Activated naive CD4-positive, alpha-beta T cell treated with anti-CD3 and anti-CD28 coated beads, Interleukin-2, amount 50 U/mL, for 72 hours (primary cell): ENCODE measurements at places on chromosomes 13 and 19. TPM values are rescaled to one million over a fixed set of nuclear protein-coding genes. Genes with fewer than 3 reads are reported as not detected.

OR10H1 gene
- total RNA-seq = 0.10 TPM

A1BG gene
- 14.9 TPM for total RNA-seq

KLK4 gene
- not detected for total RNA-seq

MCEMP1 gene
- total RNA-seq = not detected

ZNF99 gene
- total RNA-seq = not detected

RCBTB2 gene
- total RNA-seq = 1.7 TPM

PSG1 gene
- total RNA-seq = 0.45 TPM

FBXL12 gene
- total RNA-seq = 36.0 TPM

GJB2 gene
- 1.5 TPM for total RNA-seq

IQCN gene
- total RNA-seq = 1.5 TPM

FREM2 gene
- total RNA-seq = not detected

DNA sequence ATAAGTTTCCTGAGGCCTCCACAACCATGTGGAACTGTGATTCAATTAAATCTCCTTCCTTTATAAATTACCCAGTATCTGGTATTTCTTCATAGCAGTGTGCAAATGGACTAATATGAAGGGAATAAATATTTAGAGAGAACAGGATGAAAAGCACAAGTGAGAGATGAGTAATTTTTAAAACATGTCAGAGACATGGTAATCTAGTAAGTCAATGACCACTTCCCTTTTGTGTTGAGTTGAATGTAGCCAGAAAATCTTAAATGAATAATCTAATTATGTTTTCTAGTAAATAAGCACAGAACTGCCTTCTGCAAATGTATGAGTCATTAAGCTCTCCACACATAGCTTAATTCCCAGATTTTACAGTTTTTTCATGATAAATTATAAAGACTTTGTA lies 524.1 kb upstream of the SLITRK5 start:
- DNase-seq = no peak

- no peak for DNase-seq
These were observed 7.3 kb downstream of the FGF22 start for GRCh38 chr19:646779-647565.

GRCh38 chr13:21420706-21421105 lies 38.4 kb downstream of the ZDHHC20 start:
- DNase-seq = no peak

- no peak for DNase-seq
These were observed 47.5 kb upstream of the ZNF43 start for GRCh38 chr19:21883516-21883915.

DNA sequence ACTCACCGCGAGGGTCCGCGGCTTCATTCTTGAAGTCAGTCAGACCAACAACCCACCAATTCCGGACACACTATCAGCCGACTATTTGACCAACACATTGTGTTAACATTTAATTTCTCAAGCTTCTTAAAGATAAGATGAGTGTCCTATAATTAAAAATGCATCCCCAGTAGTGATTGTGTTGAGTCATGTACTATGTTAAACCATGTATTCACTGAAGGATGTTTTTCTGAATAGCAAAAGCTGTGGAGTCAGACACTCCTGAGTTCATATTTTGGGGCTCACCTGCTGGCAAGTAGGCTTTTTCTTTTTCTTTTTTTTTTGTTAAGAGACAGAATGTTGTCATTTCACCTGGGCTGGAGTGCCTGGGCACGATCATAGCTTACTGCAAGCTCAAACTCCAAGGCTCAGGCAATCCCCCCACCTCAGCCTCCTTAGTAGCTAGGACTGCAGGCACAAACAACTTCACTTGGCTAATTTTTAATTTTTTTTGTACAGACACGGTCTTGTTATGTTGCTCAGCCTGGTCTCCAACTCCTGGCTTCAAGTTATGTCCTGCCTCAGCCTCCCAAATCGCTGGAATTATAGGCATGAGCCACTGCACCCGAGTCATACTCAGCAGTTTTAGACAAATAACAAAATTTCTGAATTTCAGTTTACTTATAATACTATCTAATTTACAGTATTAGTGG lies 606.9 kb downstream of the PCDH9 start:
- DNase-seq = no peak

GRCh38 chr19:48836089-48837017 lies at the start of gene HSD17B14:
Gene HSD17B14 (minus strand): TSS chr19:48836491. CDS start chr19:48836411, 80 bp downstream.
- no peak for DNase-seq

DNA sequence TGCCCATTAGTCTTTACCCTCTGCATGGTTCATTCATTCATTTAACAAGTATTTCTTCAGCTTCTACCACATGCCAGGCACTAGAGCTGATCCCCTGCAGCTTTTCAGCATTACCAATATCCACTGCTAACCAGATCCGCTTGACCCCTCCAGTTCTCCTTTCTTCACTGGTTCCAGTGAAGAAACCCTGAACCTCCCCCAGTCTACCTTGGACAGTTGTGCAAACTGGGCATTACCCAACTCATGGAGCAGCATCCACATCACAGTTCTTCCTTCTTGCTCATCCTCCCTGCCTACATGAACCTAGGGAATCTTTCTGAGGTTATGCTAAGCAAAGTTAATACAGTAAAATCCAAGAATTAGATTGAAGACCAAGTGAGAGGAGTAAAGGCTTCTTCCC lies 78.7 kb upstream of the SERP2 start:
- no peak for DNase-seq

DNA sequence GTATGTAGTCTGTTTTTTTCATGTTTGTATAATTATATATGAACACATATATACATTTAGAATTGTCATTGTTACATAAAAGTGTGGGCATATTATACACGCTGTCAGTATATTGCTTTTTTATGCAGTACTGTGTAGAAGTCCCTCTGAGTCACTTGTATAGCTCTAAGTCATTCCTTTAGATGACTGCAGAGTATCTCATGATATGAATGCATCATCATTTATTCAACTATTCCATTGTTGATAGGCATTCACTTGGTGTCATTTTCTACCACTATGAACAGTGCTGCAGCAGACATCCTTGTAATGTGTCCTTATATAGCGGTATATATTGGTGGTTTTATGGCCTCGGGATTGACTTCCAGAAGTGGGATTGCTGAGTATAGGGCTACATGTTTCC lies 15.3 kb downstream of the RFXAP start:
- no peak for DNase-seq

DNA sequence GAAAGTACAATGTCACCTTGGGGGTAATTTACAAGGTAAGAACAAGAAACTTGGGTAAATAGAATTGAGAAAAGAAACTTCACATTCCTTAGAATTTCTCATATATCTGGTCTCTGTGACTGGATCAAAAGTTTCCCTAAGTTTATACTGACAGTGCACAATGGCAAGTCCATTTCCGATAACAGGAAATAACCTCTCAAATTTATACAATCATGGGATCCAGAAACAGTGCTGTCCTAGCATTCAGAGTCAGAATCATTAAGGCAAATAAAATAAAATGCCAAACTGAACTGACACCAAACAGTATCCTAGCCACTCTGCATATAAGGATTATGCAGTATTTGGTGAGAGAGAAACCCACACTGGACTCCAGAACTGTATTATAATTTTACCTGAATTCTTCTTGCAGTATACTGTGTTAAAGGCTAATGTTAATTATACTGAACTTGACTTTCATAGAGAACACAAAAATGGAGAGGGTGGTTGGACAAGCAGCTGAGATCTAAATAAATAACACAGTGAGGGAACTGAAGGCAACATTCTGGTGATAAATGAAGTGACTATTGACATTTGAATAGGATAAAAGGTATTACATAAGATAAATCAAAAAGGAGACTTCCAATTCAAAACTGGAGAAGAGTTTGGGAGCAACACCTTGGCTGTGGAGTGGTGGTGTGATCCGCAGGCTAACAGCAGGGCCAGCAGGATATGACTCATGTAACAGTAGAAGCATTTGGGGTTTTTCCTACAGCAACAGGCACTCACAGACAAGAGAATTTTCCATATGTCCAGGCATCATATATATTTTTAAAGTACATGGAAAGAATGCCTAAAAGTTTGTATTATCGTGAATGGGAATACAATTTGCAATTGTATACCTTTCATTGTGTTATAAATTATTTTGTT lies 932.5 kb upstream of the MIR17HG start:
- no peak for DNase-seq

DNA sequence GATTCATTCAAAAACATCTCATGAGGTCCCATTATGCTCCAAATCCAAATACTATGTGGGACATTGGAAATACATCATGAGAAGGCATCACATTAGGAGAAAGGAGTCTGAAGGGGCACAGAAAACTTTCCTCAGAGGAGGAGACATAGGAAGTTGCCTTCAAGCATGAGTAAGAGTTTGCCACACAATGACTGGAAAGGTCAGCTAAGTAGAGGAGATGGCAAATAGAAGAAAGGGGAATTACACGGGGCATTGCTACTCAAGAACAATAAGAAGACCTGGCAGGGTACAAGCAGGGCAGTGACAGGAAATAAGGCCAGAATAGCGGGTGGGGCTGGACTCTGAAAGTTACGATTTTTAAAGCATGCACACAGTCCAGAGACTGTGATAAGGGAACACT lies 231.6 kb downstream of the SPRY2 start:
- no peak for DNase-seq

DNA sequence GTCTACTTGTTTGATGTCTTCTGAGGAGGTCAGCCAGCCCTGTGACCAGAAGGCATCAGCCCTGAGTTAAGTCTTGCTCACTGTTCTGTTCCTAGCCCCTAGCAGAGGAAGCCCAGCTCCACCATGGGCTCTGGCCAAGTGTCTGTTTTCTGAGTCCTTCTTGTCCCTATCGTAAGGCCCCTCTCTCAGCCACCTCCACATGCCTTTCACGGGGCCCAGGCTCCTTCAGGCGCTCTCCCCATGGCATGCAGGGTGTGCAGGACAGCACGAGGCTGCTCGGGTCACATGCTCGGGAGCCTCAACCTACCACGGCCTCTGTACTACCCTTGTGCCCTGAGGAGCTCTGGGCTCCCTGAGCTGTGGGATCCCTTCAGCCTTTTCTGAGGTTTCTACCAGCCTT lies 47.8 kb upstream of the LATS2 start:
- no peak for DNase-seq

DNA sequence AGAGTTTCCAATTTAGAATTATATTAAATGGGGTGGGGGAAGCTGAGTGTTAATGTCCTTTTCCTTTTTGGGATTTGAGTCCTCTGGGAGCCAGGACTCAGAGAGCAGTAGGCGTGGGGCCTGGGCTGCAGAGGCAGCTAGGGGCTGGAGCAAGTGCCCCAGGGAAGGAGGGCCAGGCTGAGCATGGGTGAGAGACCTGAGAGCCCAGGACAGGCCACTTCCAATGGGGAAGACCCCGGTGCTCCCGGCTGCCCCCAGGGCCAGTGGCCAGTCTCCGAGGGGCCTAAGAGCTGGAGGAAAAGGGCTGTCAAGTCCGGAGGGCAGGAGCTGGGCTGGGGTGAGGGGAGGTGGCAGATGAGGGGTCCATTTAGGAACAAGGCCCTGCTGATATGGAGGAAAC lies 371.5 kb downstream of the ZNF536 start:
- no peak for DNase-seq

GRCh38 chr19:20662421-20663105 lies 1.2 kb upstream of the ZNF626 start:
- DNase-seq = no peak

GRCh38 chr19:9309974-9310446 lies 372 bp upstream of the ZNF699 start:
- no peak for DNase-seq

DNA sequence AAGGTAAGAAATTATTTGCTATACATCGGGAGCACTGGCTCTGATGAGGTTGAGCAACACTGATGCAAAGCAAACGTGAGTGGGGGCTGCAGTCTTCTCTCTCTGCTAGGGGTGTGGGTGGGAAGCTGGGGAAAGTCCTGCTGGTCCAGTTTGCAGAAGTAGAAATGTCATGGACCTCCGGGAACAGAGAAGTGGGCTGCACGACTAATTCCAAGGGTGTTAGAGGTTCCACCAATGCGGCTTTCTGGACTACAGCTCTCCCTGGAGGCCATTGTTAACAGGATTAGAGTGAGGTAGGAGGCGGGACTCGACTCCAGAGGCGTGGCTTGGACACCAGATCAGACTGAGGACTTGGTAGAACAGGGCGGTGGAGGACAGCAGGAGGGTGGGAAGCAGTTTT lies 5.7 kb upstream of the FBXO27 start:
- DNase-seq = no peak

GRCh38 chr19:28847468-28847867 lies 365.5 kb downstream of the UQCRFS1 start:
- no peak for DNase-seq

DNA sequence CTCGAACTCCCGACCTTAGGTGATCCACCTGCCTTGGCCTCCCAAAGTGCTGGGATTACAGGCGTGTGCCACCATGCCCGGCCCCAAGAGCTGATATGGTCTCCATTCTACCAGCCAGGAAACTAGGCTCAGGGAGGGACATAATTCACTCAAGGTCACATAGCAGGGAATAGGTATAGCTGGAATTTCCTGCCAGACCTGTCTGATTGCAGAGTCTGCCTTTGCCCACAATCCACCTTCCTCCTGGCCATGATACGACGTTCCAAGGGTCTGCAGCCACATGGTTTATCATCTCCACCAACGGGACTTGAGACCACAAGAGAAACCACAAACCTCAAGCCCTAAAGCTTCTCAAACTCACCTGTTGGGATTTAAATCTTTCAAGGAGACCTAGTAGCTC lies 32.0 kb downstream of the ZNRF4 start:
- no peak for DNase-seq

DNA sequence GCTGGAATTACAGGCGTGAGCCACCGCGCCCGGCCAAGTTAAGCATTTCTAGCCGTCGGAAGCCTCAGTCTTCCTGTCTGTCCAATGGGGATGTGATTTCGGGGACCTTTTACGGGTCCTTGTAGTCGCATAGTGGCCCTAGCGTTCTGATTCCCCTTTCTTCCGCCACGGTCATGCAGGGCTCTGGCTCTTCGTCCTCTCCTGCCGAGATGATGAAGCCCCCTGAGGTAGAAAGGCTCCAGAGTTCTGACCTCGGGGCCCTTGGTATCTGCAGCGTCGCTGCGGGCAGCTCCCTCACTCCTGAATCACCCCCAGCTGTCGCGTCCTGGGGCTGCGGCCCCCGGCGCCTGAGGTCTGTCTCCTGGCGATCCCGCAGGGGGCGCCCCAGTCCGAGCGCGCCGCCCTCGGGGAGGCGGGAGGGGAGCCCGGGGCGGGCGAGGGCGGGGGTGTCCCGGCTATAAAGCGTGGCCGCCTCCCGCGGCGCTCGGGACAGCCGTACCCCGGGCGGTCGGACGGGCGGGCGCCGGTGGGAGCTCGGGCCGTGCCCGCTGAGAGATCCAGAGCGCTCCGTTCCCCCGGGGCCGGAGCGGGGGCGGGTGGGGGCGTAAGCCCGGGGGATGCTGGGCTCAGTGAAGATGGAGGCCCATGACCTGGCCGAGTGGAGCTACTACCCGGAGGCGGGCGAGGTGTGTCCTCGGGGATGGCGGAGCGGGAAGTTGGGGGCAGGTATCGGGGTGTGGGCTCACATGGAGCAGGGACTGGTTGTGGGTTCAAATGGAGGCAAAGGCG lies at the start of gene FOXA3:
Gene FOXA3, plus strand, starts transcription at position 487 of the 789 bp plus-strand sequence. Its CDS starts 131 bp downstream, at position 618.
- DNase-seq = peak; percentile 81

- no peak for DNase-seq
These were observed 2.7 kb upstream of the MIDN start for GRCh38 chr19:1245494-1246264.

DNA sequence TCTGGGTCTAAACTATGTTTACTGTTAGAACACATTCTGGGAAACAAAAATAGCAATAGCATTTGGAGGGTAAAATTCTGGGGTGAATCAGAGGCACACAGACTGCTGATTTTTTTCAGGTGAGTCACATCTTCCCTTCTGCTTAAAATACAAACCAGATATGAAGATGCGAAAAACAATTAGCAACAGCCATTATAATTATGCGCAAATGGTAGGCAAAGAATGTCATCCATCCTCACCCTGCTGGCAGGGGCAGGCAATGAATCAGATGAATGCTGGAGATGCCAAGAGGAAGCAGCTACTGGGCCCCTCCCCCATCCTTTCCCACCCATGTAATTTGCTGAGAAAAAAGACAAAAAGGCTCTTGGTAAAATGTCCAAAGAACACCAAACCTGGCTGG lies 282.9 kb downstream of the KLF5 start:
- no peak for DNase-seq
